ENCODE measurements at places on chromosomes 16 and 17. TPM values are rescaled to one million over a fixed set of nuclear protein-coding genes. Genes with fewer than 3 reads are reported as not detected.

DNA sequence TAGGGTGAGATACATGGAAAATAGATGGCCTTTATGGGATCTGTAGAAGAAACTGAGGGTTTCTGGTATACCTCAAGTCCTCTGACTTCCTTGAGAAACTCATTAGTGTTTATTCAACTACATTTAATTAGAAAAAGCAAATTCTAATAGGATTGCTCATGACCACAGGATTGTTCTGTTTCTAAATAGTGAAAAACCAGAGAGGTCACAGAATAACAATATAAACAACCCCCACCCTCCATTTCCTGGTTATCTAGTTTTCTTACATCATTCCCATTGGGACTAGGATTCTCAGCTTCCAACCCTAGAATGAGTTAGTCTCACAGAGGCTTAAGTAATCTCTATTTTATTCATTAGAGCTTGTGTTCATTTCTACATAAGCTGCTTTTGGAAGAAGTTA is 30.0 kb downstream of the SF3B3 start:
- peaks cover 100% of the 10 kb centered on the region for H3K36me3 ChIP-seq
- no peak for DNase-seq
- peaks cover 6% of the 10 kb centered on the region for H3K4me1 ChIP-seq
- no peak overlapping the region for H3K27ac ChIP-seq

GRCh38 chr16:47732122-47732521 is 271.0 kb downstream of the PHKB start:
- no peak overlapping the region for H3K27ac ChIP-seq

DNA sequence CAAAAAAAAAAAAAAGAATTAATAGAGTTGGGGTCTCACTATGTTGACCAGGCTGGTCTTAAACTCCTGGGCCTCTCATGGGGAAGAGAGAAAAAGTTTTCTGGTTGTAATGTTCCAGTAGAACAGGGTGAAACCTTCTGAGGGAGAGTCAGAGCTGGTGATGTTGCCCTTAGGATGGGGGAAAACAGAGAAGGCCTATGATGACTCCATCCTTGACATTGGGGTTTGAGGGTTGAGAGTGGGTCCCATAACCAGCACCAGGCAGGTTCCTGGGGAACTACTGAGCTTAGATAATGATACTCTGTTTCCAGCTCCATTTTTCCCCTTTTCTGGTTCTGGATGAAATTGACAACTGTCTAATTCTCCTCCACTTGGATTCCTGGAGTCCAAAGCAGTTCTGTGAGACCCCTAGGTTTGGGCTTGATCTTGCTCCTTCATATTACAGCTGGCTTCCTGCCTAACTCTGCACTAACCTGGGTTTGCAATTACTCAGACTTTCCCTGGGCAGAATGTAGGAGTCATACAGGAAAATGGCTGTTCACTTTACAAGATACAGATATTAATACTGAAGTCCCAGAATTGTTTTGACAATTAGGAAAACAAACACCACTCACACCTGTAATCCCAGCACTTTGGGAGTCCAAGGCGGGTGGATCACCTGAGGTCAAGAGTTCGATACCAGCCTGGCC is 62.8 kb upstream of the B4GALNT2 start:
- no peak overlapping the region for H3K4me3 ChIP-seq
- H3K36me3 ChIP-seq: no peaks in the 10 kb centered on the region
- peaks cover 16% of the 10 kb centered on the region for H3K27me3 ChIP-seq

DNA sequence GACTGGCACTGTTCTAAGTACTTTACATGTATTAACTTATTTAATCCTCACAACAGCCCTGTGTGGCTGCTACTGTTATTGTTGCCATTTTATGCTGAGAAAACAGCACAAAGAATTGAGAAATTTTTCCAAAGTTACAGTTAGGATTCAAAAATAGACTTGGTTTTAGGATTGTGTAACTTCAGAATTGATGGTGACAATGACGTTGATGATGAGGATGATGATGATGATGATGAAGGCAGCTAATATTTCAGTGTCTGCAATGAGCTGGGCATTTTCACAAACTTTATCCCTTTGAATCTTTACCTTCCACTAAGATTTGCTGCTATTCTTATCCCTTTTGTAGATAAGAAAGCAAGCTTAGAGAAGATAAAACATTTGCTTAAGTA is 22.1 kb downstream of the PRKCB start:
- H3K27me3 ChIP-seq: no peaks in the 10 kb centered on the region
- no peaks in the 10 kb centered on the region for H3K4me1 ChIP-seq
- no peaks in the 10 kb centered on the region for H3K36me3 ChIP-seq
- DNase-seq: no peak

Gene SLFN12
- 0.85 TPM for polyA plus RNA-seq

Gene SLC6A2
- polyA plus RNA-seq: 0.13 TPM

Gene UMOD
- 0.25 TPM for polyA plus RNA-seq
